Activated T-cell treated with anti-CD3 and anti-CD28 coated beads for 4 hours (primary cell): ENCODE measurements at places on chromosomes 5 and 9.

DNA sequence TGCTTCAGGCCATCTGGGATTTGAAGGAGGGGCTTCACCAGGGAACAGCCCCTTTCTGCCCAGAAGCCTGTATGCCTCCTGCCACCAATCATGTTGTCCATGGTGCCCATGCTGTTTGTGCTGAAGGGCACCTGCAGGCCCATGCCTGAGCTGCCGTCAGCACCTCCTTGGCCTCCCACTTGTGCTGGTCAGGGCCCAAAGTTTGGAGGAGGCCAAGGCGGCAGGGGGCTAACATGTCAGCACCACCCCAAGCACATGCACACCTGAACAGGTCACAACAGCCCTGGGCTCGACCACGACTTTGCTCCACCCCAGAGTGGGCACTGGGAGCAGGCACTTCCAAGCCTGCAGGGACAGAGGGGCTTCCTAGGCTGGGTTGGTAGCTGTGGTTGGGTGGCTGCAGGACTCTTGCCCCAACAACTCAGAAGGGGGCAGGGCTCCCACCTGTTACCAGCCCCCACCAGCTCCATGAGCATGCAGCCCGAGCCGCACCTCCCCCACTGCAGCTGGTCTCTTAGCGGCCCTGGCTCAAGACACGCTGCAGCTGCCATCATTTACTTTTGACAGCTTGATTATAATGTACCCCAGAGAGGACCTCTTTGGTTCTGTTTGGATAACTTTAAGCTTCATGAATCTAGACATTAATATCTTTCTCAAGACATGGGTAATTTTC lies 19.8 kb upstream of the NFIL3 start:
- DNase-seq: no peak

- no peak for DNase-seq
These were observed 124.7 kb upstream of the IRX2 start for GRCh38 chr5:2876183-2876582.

- no peak for DNase-seq
These were observed 31.7 kb downstream of the ZDHHC21 start for GRCh38 chr9:14661421-14662059.

DNA sequence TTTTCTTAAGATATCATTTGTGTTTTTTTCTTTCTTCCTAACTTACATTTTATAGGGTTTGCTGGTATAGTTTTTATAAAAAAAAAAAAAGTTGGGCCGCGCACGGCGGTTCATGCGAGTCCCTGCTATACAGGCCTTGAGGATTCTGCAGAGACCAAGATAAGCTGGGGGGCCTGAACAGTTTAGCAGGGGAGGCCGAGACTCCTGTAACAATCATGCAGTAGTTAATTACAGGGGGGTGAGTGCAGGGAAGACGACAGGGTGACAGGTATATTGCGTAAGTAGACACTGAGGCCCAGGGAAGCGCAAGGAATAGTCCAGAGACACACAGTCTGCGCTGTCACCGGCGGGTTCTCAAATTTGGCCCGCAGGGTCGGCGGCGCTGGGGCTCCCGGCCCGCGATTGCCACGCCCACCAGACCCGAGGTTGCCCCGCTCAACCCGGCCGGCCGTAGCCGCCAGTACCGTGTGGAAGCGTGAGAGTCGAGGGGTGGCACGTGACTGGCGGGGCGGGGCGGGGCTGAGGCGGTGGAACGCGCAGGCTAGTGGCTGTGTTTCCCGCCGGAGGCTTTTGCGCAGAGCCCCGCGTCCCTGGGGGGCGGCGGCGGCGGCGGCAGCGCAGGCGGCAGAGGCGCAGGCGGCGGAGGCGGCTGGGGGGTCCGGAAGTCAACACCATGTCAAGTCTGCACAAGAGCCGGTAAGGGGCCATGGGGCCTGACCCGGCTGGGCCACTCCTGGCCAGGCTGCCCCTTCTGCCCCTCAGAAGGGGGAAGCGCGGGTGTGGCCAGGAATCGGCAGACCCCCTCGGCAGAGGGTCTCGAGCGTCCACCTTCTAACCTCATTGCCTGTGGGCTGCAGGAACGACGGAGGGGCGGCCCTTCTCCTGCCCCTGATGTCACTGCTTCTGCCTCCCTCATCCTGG lies at the start of gene TBC1D13:
TSS of gene TBC1D13 (plus strand) at position 573 of the 921 bp plus-strand sequence. CDS start at position 674, 101 bp downstream.
- peak; percentile 83 for DNase-seq

DNA sequence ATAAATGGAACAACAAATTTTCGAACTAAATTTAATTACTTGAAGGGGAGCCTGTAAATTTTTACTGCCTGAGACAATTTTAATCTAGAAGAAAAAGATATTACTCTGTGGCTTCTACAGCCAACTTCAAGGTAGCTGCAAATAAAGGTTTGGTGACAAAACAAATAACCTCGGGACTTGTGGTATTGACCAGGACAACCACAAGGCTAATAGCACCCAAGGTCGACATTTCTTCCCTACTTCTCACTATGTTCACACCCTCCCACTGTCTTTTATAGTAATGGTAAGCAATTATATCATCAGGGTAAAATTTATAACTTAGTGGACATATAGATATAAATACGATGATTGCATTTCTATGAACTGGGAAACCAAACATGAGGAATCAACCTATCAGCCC lies 67.9 kb upstream of the SPINK5 start:
- DNase-seq: no peak
